Effector CD4-positive, alpha-beta T cell (primary cell): ENCODE measurements at places on chromosomes 4 and X.

DNA sequence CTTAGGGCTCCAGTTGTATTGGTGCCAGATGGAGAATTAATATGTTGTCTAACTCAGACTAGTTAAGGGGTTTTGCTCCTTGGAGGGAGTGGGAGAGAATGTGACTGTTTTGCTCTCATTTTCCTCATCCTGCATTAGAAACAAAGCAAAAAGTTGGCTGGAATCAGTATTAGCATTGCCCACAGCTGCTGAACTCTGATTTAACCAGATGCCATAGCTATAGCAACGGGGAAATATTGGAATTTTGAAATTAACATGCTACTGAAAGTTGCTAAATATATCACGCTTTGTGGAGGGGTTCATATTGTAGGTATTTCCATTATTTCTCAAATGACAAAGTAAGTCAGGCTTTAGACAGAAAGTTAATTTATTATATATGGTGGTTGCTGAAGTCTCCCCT is 66.7 kb upstream of the EOLA2 start:
- no peak for DNase-seq

- no peak for DNase-seq
These were observed 382.4 kb downstream of the TRAM1L1 start for GRCh38 chr4:116702949-116703348.

DNA sequence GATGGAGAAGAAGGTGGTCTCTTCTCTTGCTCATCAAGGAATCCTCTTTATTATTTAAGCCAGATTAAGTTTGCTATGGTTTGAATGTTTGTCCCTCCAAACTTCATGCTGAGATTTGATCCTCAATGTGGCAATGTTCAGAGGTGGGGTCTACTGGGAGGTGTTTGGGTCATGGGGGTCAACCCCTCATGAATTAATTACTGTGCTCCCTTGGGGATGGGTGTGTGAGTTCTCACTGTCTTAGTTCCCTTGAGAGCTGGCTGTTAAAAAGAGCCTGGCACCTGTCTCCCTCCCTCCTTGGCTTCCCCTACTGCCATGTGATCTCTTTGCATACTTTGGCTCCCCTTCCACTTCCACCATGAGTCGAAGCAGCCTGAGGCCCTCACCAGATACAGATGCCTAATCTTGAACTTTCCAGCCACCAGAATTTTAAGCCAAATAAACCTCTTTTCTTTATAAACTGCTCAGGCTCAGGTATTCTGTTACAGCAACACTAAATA is 36.0 kb upstream of the CD38 start:
- no peak for DNase-seq

- DNase-seq, result no peak
These were observed 201.4 kb downstream of the CCNG2 start for GRCh38 chr4:77358315-77358928.

DNA sequence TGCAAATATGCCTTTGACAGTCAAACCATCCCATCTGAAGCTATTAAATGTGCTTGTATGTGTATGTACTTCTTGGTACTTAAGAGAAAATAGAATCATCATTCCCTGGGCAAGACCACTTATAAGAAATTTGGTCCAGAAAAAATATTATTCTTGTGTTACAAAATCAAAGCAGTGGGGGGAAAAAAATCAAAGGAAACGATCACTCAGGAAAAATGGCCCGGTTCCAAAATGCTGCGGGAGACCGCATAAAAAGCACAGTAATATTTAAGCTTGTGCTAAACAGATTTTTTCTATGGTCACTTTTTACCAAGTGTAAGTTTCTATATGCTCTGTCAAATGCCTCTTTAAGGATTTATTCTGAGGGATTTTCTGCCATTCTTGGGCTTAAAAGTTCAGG is 36.1 kb downstream of the RAI2 start:
- DNase-seq, result no peak
